Stimulated activated CD4-positive, alpha-beta T cell treated with anti-CD3 and anti-CD28 coated beads, TNF-alpha, amount 100 ng/mL, for 1 hour (primary cell): ENCODE measurements at places on chromosomes 1 and 21.

GRCh38 chr1:175221557-175222175 is 29.1 kb upstream of the KIAA0040 start:
- DNase-seq, result no peak

- no peak for DNase-seq
Measured at GRCh38 chr1:183374825-183375224, 43.4 kb downstream of the NMNAT2 start.

DNA sequence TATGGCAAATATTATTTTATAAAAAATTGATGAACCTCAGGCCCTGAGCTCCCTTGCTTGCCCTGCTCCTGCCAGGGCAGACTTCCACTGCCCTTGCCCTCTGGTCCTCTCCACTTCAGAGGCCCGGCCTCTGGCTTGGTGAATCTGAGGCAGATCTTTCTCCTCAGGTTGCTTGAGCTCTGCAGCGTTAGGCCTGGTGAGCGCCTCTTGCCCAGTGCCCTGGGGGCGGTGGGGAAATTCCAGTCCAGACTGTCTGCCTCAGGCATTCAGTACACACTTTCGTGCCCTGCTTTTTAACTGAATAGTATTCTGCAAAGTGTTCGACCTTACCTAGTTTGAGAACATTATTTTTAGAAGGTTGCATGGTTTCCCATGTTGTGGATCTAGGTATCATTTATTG is 98.2 kb downstream of the PCBP3 start:
- DNase-seq, result no peak

GRCh38 chr1:195202241-195202640 is 1406.0 kb downstream of the KCNT2 start:
- no peak for DNase-seq

GRCh38 chr1:17664322-17664721 is 90.8 kb upstream of the ACTL8 start:
- no peak for DNase-seq

GRCh38 chr1:95640746-95641145 is 406.7 kb downstream of the RWDD3 start:
- no peak for DNase-seq

GRCh38 chr1:4656533-4657140 is 2.2 kb downstream of the AJAP1 start:
- no peak for DNase-seq

DNA sequence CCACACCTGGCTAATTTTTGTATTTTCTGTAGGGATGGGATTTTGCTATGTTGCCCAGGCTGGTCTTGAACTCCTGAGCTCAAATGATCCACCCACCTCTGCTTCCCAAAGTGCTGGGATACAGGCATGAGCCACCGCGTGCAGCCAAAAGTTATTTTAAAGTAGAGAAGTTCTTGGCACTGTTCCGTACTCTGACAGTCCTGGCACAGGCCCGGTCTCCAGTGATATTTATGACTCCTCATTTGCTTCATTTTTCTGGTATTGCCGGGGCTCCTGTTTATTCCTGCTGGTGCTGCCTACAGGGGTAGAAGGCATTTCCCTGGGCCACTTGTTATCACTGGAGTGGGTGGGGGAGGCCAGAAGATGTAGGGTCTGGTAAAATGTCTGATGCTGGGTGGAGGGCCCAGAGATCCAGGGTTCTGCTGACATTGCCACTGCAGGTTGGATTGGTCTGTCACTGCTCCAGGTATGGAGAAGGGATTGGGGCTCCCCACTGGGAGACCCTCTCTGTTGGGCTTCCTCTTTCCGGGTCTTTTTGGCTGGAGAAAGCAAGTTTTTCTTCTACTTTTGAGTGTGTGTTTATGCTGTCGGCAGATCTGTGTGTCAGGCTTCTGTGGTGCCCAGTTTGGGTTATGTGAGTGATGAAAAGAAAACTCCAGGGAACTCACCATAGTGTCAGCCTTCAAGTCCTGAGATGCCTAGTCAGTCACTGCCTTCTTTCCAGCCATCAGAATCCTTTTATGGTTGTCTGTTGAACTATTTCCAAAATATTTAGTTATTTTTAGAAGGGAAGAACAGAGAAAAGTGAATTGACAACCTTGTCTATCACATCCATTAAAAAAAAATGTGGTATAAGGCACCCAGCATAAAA is 4.5 kb downstream of the MROH7 start:
- no peak for DNase-seq

DNA sequence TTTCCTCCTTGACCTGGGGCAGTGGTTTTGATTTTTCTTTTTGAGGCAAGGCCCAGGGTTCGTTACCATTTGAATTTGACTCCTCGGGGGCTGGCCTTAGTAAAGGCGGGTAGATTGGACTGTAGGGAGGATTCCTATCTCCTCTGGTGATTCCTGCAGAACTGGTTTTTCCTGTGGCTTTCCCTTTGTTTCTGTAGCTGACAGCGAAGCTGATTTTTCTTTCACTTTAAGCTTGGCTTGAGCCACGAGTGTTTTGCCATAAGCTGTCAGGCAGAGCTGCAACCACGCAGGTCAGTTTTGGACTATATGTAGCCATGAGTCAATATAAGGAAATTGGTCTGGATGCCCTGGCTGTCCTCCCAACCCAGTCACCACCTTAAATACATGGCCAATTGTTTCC is 28.7 kb upstream of the KCNJ15 start:
- no peak for DNase-seq

GRCh38 chr1:9833632-9834031 is 9.9 kb upstream of the CLSTN1 start:
- no peak for DNase-seq

GRCh38 chr1:115138973-115139372 is 49.7 kb upstream of the TSPAN2 start:
- peak; percentile 35 for DNase-seq

DNA sequence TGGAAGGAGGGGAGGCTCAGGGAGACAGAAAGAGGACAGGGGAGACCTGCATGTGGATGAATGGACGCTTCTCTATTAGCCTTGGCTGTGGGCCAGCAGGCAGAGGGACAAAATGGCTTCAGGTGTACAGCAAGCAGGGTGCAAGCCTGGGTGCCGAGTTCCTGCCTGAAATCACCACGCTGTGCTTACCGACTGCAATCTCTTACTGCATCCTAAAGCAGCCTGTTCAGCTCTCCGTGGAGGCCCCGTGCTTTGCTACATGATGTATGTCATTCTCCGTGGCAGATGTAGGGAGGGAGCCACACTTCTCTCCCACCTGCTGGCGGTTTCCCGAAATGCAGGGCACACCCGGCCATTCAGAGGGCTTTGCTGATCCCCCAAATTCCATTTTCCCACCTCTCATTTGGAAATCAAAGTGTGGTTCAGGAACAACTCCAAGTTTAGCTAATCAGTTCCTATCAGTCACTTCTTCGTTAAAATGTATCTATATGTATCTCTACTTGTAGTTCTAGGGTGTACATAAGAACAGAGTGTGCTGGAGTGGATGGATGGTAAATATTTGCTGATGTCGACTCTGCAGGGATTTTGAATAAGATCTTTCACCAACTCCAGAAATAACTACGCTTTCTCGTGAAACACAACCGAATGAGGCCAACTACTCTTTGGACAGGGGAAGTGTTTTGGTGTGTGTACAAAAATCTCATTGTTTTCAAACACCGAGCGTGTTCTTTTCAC is 122.3 kb upstream of the BACE2 start:
- no peak for DNase-seq

DNA sequence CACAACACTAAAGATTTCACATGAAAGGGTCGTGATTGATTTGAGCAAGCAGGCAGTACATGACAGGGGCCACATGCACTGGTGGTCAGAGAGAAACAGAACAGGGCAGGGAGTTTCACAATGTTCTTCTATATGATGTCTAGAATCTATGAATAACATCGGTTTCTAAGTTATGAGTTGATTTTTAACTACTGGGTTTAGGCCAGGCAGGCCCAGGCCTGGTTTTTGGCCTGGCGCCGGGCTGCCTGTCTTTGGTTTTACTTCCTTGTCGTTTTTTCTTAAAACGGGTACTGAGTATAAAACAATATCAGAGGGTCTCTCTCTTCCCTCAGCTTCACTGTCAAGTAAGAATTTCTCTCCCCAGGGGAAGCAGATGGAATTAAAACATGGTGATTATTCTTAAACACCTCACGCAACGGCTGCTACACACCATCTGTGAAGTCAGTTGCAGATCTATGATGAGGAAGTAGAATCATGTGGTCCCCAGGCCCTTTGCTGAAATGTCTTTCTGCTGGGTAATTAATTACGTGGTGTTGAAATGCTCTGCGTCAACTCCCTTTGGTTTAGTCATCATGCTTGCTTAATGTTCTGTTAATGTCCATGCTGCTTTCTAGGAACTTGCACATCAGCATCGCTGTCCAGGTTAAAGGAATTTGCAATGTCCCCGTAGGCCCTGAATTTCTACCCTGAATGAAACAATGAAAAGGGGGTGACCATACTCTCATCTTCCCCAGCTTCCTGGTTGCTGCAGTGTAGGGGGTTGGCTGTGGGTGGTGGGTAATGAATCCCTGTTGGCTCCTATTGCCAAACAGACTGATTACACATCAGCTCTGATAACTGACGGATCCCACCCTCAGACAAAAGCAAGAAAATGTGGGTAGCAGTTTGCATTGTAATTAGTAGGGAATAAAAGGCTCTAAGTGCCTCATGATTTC is 70.3 kb downstream of the SERINC2 start:
- no peak for DNase-seq

GRCh38 chr1:15011661-15012060 is 141.9 kb upstream of the TMEM51 start:
- DNase-seq, result no peak

DNA sequence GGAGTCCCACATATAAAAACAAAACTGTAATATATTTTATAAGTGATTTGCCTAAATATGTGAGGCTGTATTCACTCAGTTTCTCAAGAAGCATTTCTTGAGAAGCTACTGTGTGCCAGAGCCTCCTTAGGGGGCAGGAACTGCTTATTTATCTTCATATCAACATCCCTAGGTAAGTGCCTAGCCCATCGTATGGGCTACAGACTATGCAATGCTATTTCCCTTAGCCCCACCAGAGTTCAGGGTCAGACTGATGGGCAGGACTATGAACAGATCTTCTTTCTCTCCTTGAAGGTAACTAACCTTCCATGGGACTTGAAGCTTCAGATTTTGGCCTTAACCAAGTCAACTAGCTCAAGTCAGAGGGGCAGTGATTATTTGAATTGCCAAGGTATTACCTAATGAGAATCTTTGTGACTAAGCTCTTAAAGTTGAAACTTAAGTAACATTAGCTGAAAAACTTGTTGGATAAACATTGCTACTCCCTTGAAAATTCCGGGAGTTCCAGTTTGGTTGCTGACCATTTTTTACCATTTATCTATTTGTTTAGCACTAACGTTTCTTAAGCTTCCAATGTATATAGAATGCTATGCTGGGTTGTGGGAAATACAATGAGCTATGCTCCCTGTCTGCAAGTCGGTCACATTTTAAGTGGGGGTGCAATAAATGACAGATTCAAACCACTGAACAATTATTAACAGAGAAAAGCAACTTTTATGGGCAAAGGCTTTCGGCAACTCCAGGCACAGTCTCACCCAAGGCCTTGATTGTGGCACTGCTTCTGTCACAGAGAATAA is 85.2 kb downstream of the GPR88 start:
- no peak for DNase-seq

- no peak for DNase-seq
Measured at GRCh38 chr1:203680765-203681164, 54.1 kb downstream of the ATP2B4 start.

DNA sequence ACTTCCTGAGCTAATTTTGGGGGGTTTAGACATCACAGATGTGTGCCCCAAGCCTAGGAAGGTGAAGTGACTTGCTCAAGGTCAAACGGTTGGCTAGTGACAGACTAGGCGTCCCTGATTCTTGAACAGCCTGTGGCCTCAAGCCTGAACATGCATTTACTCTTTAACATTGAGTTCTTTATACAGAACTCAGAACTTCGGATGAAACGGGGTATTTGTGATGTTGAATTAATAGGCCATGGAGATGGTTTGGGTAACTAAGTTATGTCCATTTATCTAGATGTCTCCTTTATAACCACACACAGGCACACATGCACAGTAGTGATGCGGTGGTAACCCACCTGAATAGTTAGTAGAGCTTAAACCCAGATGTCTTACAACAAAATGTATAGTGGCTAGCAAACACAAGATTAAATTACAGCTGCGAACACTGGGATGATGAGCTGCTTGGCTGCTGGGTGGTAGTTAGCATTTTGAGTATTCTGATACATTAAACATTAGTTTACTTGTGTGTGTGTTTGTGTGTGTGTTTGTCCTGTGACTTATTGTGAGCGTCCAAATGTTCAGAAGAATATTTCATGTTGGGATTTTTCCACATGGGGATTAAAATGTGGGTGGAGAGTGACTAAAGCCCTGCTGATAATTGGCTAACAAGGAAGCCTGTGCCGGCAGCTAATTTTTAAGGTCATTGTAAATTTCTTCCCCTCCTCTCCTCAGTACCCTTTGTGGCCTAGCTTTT is 2.3 kb downstream of the ATP1A1 start:
- DNase-seq, result no peak

GRCh38 chr1:225554216-225554812 is 98.6 kb downstream of the ENAH start:
- no peak for DNase-seq

DNA sequence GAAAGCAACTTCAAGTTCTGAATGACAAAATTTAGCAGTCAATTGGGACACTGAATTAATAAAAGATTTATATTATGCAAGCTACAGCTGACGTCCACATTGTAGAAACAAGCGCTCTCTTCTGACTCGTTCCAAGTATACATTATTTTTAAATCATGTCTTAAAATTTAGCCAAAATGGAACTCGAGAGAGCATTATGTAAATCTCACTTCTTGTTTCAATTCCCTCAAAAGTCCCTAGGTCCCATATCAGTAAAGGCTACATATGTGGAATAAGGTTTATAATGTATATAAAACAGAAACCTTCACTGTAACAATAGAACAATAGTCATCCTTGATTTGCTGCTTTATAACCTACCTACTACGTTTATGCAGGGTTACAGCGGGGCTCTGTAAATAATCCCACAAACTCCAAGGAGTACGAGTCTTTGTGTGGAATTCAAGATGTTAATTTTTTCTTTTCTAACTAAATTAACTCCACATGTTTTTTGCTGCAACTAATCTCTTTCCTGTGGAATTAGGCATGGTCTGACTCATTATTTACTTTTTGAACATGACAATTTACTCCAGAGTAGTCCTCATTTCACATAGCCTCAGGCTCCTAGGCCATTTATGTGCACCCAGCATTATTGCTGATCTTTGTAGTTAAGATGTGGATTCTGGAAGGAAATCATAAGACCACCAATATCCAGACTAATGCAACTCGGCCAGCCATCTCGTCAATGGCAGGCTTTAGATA is 785.1 kb downstream of the LTN1 start:
- DNase-seq, result no peak

- DNase-seq, result no peak
Measured at GRCh38 chr1:223780318-223780717, 65.4 kb downstream of the TP53BP2 start.
